Vagina (tissue), 2 donors: ENCODE measurements at places on chromosomes 3 and 15.

DNA sequence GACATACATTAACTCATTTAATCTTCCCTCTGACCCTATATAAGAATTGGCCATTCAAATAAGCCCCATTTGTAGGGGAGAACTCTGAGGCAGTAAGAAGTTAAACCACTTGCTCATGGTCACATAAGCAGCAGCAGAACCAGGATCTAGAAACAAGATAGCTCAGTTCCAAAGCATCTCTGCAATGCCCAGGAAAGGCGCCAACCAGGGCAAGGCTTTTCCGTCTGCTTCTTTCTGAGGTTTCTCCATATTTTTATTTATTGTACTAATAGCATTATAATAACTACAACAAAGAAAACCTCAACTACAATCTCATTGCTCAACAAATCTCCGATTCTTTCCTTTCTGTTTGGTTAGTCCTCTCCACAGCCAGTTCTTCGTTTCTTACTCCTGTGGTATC is 4.3 kb upstream of the UBE2E2 start:
- DNase-seq, result no peak

DNA sequence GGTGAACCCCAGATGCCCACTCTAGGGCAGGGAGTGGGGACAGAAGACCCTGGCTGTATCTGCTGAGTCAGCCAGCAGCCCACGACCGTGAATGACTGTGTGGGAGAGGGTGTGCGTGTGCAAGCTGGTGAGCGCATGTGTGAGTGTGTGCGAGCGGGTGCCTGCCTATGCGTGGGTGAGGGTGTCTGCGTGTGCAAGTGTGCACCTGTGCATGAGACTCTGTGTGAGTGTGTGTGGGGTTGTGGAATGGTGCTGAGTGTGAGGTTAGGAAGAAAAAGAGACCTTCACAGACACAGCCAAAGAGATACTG is 149.2 kb downstream of the RAB11A start:
- DNase-seq, result no peak

- no peak for DNase-seq
These were observed 92.3 kb downstream of the RAP2B start for GRCh38 chr3:153254361-153254760.

DNA sequence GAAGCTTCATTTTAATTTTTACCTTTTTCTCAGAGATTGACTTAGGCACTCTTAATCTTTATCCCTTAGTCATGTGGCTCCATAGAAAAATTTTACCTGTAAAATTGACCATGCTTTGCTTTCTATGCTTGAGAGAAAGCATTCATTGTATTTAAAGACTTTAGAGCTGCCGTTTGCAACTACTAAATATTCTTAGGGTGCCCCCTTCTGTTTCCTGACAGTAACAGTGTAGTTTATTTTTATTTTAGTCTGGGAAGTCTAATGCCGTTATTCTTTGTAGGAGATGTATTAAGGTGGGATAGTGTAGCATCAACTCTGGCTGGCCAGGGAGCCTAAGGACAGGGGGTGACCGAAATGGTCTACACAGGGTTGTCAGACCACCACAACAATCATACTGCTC is 84.5 kb upstream of the SYNPR start:
- DNase-seq, result no peak

DNA sequence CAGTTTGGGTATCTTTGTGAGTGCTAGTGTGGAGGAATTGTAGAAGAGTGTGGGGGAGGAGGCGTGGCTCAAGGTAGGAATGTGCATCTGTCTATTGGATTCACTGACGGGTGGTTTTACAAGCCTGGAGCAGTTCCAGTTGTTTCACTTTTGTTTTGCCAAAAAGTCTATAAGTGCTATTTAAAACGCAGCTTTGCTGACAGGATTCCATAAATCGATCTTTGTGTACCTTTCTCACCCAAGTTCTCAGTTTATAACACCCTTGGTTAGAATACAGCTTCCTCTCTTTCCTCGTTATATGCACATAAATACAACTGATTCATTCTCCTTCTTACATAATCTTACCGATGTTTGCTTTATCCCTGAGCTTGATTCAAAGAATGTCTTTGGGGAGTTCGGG is 123.2 kb upstream of the UBE2E2 start:
- no peak for DNase-seq

DNA sequence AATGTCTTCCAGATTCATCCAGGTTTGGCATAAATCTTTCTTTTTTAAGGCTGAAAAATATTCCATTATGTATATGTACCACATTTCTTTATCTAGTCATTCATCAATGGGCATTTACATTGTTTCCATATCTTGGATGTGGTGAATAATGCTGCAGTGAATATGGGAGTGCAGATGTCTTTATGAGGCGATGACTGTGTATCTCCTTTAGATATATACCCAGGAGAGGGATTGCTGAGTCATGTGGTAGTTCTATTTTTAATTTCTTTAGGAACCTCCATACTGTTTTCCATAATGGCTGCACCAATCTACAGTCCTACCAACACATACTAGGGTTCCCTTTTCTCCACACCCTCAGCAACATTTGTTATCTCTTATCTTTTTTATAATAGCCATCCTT is 96.3 kb downstream of the LRRC28 start:
- DNase-seq, result no peak

DNA sequence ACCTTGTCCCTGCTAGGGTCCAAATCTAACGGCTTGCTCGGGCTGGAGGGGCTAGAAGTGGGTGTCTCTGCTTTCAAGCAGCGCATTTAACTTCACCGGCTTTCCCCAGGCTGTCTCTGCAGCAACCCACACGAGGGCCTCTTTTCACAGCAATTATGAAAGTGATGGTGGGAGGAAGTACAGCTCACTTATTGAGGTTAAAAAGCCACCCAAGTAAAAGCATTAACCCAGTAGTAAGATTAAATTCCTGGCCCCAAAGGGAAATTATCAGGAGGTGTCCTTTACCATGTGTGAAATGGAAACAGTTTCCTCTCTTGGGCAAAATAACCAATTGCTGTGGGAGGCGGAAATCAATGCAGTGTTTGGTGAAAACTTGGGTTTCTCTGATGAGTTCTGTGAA is 41.1 kb downstream of the NGRN start:
- no peak for DNase-seq

DNA sequence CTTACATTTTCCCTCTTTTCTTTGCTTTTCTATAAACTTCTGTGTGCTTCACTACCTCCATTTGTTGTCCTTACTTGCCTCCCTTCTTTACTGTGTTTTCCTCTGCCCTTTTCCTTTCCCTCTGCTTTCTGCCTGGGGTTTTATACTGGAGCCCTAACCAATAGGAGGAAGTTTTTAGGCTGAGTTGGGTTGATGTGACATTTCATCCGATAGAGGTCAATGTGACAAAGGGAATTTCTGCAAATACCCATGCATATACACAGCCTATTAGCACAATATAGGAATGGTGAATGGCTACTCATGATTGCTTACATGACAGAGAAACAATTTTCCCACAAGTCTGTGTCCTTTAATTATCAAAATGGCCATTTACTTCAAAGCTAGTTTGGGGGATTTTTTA is 153.0 kb upstream of the ARPP21 start:
- no peak for DNase-seq

DNA sequence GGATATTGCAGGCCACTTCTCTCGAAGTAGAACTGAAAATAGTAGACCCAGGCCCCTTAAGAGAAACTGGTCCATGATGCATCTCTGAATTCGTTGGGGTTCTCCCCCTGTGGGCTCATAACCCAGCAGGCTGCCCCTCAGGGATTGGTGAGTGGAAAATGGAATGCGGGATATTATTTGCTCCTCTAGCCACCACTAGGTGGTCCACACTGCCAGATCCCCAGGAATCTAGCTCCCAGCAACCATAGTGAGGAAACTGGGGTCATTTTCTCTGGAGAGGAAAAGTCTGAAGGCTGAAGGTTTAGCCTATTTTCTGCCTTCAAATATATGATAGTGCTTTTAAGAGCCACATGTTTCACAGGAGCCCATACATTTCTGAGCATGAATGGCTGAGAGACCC is 6.7 kb downstream of the CX3CR1 start:
- DNase-seq, result no peak
